ENCODE measurements at places on chromosomes 1 and 21. TPM values are rescaled to one million over a fixed set of nuclear protein-coding genes. Genes with fewer than 3 reads are reported as not detected.

CDKN2C gene
- total RNA-seq, result 13.6 TPM

CCDC185 gene
- total RNA-seq, result not detected

KCNK1 gene
- not detected for total RNA-seq

ERICH3 gene
- total RNA-seq, result not detected

GPATCH2 gene
- 8.5 TPM for total RNA-seq

- DNase-seq, result no peak
Observed at GRCh38 chr1:232038706-232039677, 412.4 kb downstream of the DISC1 start.

GRCh38 chr1:198068285-198068684, 88.5 kb upstream of the NEK7 start:
- DNase-seq, result no peak

DNA sequence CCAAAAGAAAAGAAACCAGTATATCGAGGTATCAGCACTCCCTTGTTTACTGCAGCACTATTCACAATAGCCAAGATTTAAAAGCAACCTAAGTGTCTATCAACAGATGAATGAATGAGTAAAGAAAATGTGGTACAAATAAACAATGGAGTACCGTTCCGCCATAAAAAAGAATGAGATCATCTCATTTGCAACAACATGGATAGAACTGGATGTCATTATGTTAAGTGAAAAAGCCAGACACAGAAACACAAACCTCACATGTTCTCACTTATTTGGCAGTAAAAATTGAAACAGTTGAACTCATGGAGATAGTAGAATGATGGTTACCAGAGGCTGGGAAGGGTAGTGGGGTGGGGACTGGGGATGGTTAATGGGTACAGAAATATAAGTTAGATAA, 4.3 kb upstream of the GNG5 start:
- DNase-seq, result no peak

DNA sequence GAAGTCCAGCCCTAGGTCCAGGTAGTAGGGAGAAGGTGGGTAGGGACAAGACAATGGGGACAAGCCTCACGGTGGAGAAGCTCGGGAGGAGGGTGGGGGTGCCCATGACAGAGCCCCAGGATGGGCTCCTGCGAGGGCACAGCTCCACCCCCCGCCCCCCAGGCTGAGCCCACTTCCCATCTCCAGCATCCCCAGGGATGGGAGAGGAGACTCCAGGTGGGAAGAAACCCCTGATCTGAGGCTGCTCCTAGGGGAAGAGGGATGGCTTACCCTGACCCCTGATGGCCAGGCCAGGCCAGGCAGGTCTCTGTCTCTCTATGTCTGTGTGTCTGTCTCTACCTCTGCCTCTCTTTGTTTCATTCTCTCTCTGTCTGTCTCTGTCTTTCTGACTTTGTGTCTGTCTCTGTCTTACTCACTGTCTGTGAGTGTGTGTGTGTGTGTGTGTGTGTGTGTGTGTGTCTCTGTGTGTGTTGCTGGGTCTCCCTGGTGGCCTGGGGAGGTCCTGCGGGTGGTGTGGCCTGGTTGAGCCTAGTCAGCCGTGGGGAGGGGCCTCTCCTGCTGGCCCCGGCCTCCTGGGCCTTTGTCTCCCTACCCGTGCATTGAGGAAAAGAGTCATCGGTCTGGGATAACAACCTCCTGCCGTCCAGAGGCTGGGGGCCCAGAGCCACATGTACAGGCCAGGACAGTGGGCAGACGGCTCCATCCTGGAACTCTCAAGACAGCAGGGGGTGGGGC, 45.7 kb downstream of the WNT9A start:
- no peak for DNase-seq

GRCh38 chr1:168991667-168992475, 114.6 kb upstream of the ATP1B1 start:
- DNase-seq, result no peak

GRCh38 chr1:212291505-212292134, 6.4 kb downstream of the PPP2R5A start:
- no peak for DNase-seq

DNA sequence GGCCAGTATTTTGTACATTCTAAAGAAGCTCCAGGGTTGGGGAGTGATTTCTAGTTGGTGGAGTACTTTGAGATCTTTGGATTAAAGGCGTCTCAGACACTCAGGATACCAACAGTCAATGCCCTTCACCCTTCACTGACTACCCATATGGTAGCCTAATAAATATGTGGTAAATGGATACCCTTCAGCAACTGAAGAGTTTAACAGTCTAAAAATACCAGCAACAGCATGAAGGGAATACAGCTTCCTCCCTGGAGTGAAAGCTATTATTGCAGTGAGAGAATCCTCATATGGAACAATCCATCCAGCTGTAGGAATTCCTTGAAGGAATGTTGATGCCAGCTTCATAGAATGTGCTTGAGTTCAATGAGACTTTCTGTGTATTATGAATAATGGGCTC, 26.8 kb downstream of the DNAJC11 start:
- DNase-seq, result no peak

GRCh38 chr1:87556326-87556725, 227.6 kb downstream of the LMO4 start:
- DNase-seq, result no peak

DNA sequence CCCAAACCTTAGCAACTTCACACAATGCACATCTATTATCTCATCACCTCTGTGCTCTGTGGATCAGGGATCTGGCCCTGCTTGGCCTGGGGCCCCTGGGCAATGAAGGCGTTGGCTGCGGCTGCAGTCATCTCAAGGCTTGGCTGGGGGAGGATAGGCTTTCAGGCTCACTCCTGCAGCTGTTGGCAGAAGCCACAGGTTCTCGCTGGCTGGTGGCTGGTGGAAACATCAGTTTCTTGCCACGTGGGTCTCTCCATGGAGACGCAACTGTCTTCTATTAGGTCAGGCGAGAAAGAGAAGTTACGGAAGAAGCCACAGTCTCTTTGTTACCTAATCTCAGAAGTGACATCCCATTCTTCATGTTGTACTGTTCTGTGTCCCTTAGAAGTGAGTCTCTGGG, 3.6 kb upstream of the NPPA start:
- DNase-seq, result no peak

Data from activated naive CD8-positive, alpha-beta T cell treated with anti-CD3 and anti-CD28 coated beads for 36 hours (primary cell).